ENCODE measurements at places on chromosomes 2 and 18.

DNA sequence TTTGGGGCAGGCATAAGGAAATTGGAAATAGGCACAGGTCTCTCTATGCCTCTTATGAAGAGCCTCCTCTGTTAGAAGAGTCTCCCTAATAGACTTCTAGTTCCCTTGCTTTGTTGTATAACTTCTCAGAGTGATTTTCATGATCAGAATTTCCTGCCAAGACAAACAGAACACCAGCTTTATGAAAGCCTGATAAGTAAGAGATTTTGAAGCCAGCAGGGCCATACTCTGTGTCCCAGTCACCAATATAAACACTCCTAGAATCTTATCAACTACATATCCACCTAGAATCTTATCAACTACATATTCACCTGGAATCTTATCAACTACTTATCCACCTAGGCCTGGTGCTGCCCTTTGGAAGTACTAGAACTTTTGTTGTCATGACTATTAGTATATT lies 579.5 kb downstream of the ARHGAP15 start:
- no peak for DNase-seq

- no peak for DNase-seq
Observed at GRCh38 chr2:11042841-11043240, 112.4 kb upstream of the SLC66A3 start.

DNA sequence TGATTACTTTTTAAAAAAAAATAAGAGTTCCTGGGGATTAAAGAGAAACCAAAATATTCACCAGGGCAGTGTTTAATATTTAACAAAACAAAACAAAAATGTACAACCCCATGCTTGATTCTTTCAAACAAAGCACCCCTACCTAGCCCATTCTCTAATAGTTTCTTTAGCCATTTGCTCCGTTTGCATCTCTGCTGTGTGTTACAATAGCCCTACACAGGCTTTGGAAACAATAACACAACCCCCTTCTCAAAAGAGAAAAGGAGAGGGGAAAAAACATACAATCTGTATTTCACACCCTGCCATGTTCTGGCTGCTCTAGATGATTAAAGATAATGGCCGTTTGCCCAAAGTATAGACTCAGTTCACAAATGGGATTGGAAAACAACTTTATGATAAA lies 302.9 kb downstream of the CPS1 start:
- no peak for DNase-seq

DNA sequence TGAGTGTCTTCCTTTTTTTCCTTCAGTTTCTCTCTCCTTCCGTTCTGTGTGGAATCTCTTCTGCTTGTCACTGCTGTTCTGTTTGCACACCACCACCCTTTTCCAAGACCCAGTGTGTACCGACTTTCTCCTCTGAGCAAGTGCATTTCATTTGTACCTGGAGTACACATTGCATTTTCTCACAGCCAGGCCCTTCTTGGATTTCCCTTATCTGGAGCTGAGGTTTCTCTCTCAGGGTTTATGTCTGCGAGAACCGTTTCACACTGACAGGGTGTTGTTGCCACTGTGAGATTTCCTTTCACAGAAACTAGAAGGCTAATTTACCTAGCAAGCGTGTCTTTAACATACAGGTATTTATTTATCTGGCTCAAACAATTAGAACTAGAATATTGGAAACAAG lies 26.2 kb downstream of the NCOA1 start:
- no peak for DNase-seq

GRCh38 chr2:182717416-182717815 lies 1.4 kb downstream of the DNAJC10 start:
- no peak for DNase-seq

DNA sequence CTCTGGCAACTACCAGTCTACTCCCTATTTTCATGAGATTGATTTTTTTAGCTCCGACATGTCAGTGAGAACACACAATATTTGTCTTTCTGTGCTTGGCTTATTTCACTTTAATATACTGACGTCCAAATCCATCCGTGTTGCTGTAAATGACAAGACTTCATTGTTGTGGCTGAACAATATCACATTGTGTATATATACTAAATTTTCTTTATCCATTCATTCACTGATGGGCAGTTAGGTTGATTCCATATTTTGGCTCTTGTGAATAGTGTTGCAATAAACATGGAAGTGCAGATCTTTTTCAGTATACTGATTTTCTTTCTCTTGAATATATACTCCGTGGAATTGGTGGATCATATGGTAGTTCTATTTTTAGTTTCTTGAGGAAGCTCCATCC lies 5.8 kb upstream of the TTC21B start:
- DNase-seq = no peak

GRCh38 chr2:236305964-236306605 lies 41.9 kb upstream of the ASB18 start:
- no peak for DNase-seq

- no peak for DNase-seq
Observed at GRCh38 chr18:74773171-74773624, 175.5 kb downstream of the ZNF407 start.

DNA sequence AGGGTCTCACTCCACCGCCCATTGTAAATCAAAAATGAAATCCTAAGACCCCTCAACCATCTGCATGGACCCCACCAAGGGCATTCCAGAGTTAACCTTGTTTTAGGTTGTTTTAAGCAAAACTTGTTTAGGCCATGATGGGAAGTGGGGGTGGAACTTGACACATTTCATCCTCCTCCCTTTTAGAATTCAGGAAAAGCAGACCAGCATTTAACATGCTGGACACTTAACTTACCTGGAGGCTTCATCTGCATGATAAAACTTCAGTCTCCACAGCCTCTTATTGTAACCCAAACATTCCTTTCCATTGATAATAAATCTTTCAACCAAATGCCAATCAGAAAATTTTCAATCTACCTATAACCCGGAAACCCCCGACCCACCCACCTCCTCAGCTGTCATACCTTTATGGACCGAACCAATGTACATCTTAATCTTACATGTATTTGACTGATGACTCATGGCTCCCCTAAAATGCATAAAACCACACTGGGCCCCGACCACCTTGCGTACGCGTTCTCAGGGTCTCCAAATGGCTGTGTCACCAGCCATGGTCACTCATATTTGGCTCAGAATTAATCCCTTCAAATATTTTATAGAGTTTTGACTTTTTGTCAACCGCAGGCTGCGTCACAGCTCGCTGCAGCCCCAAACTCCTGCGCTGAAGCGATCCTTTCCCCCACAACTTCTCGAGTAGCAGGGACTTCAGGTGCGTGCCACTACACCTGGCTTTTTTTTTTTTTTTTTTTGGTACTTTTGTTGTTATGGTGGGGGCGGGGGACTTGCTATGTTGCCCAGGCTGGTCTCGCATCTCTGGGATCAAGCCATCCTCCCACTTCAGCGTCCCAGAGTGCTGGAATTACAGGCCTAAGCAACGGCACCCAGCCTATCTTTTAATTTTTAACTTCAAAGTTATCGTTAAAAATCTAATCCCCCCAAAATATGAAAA lies 917 bp downstream of the MPPE1 start:
- no peak for DNase-seq

DNA sequence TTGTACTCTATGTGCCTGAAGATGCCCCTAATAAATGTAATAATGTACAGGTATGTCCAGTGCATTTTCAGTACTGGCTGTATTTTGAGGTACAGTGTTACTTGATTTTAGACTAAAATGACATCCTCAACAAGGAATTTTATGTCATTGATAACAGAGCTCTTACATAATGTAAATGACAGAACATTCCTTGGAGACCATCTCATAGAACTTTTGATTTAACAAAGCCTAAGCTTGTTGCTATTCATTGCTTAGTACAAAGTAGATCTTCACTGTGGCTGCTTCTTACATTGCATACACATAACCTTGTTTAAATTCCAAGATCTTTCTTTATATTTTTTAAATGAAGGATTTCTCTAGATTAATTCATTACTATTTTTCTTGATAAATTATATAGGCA lies 24.1 kb downstream of the DYNC1I2 start:
- no peak for DNase-seq

GRCh38 chr2:231890896-231891513 lies 35.2 kb downstream of the NPPC start:
- DNase-seq = no peak

DNA sequence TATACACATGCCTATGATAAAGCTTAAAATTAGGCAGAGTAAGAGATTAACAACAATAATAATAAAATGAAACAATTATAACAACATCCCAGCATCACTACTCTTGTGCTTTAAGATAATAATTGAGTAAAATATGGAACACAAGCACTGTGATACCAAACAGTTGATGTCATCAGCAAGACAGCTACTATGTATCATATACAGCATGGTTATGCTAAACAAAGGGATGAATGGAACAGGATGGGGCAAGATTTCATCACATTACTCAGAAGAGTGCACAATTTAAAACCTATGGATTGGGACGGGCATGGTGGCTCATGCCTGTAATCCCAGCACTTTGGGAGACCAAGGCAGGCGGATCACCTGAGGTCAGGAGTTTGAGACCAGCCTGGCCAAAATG lies 1221.0 kb downstream of the SUCLG1 start:
- no peak for DNase-seq

- no peak for DNase-seq
Observed at GRCh38 chr2:69693775-69694450, 48.0 kb upstream of the ANXA4 start.

GRCh38 chr2:237143118-237143517 lies 57.4 kb downstream of the COPS8 start:
- no peak for DNase-seq

DNA sequence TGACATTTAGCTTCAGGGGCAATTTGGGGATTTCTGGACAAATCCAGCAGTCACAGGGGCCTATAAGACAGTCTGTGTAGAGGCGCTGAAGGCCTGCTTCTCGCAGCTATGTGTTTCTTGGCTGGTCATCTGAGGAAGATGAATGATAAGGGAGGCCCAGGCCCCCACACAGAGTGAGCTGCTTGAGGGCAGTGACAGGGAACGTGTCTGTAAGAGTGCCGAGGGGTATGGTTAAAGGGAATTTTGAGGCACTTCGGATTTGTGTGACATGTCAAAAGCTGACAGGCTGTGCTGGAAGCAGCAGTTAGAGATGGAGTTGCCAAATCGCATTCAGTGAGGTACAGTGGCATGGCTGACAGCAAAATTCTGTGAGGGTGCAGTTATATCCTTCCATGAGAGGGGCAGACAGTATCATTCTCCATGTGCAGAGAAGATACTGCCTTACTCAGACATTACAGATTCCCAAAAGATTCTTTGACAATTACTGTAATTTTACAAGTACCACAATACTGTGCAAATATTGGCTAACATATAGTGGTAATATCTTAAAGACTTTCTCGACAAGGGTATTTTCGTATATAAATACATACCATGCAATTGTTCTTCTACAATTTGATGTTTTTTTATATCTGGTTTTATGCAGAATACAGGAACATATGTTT lies 74.0 kb downstream of the CERS6 start:
- no peak for DNase-seq

DNA sequence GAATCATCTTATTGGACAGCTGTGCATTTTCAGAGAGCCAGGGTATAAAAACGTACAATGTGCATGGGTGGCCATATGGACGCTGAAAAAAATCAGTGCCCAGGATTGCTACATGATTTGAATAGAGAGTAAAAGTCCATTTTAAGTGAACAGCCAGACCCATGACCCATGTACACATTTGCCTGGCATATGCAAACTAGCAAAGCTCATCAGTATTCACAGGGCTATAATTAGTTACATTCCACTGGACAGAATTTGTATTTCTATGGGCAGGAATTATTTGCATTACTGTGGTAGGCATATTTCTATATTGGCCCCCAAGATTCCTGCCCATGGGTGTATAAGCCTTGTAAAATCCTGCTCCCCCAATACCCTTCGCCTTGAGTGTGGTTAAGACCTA lies 78.8 kb downstream of the PTH2R start:
- DNase-seq = no peak

GRCh38 chr18:42649331-42650035 lies 466.0 kb downstream of the RIT2 start:
- no peak for DNase-seq

DNA sequence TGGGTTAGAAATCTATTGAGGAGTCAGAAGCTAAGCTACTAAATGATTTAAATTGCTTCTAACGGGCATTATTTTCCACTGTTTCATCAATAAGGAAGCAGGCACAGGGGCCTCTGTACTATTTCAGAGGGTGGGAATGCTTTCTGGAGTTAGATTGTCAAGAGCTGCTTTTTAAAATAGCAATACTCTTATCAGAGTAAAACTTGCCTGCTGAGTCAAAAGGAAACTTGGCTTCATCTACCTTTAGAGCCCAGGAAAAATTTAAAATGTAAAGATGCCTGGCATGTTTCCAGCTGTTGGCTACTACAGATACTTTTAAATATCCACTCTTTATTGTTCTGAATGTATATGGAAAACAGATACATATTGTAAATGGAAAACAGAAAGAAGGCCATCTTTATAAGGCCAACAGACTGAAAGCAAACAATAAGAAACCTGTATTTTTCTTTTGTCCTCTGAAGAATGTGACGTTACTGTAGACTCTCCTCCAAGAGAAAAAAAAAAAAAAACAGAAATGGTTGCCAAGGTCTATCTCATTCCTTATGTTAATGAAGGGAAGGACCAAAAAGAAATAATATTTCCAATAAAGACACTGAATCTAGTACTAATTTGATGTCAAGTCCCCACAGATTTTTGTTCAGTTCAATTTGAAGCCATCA lies 79.1 kb downstream of the FIGN start:
- no peak for DNase-seq

DNA sequence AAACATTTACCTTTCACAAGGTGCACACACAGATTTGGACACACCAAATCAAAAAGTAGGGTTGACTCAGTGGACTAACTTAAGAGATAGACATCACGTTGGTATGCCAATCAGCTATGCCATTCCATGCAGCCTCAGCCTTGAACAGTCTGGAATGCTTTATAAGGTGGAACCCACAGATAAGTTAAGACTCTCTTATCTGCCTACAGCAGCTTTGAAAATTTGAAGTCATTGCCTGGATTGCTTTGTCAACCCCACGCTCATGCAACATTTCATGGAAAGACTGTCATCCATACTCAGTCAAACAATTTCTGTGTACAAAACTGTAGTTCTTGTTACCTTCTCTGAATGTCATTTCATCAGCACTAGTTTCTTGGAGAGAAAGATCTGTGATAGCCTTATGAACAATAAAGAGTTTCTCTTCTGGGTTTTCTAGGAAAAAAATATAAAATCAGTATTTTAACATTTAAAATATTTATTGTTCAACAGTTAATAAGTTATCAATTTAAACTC lies 1.2 kb downstream of the ERMN start:
- no peak for DNase-seq

DNA sequence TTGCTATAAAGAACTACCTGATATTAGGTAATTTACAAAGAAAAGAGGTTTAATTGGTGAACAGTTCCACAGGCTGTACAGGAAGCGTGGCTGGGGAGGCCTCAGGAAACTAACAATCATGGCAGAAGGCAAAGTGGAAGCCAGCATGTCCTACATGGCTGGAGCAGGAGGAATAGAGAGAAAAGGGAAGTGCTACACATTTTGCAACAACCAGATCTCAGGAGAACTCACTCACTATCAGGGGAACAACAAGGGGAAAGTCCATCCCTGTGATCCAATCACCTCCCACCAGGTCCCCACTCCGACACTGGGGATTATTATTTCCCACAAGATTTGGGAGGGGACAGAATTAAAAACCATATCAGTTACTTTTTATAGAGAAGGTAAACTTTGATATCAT lies 273.5 kb upstream of the MMADHC start:
- no peak for DNase-seq

- DNase-seq = no peak
Observed at GRCh38 chr2:69465513-69466456, 28.6 kb upstream of the NFU1 start.

- no peak for DNase-seq
Observed at GRCh38 chr2:134845719-134846118, 7.3 kb downstream of the ACMSD start.

- no peak for DNase-seq
Observed at GRCh38 chr18:53991805-53992204, 232.7 kb downstream of the MBD2 start.

GRCh38 chr2:111184725-111185310 lies 64.1 kb downstream of the BCL2L11 start:
- no peak for DNase-seq
